Fibroblast of skin of right biceps (primary cell): ENCODE measurements at places on chromosomes 12 and 14.

GRCh38 chr12:76820888-76821482 lies 57.1 kb downstream of the ZDHHC17 start:
- DNase-seq, result peak; percentile 49

DNA sequence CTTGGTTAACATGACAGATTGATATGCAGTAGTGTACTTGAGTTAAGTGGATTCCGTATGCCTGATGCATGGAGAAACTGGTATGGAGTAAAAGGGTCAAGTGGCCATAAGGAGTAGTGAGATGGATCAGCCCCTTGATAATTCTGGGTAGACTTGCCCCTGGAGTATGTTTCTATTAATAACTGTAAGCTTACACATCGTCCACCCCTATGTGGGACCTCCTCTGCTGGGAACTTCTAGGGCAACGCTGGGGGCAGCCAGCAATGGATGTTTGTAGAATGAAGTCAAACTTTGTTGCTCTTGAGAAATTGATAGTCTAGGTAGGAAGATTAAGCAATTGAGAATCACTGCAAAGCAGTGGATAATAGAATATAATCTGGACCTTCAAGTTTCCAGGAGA lies 3.5 kb downstream of the C12orf75 start:
- DNase-seq, result peak; percentile 88

DNA sequence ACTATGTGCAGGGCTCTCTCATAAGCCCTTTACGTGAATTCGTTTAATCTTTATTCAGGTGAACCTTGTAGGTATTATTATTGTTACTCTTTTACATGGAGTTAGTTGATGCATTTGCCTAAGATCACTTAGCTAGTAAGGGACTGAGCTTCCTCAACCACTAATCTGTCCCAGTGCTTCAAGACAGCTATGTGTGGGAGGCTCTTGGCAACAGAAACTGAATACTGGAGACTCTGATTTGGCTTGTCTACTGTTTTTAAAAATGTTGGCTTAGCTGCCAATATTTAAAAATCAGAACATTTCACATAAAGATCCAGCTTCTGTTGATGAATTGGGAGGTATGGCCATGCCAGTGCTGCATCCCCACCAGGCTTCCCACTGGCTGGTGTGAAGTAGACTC lies 6.8 kb downstream of the KNTC1 start:
- no peak for DNase-seq

- peak; percentile 28 for DNase-seq
Observed at GRCh38 chr14:94738751-94739150, 31.2 kb downstream of the GSC start.

DNA sequence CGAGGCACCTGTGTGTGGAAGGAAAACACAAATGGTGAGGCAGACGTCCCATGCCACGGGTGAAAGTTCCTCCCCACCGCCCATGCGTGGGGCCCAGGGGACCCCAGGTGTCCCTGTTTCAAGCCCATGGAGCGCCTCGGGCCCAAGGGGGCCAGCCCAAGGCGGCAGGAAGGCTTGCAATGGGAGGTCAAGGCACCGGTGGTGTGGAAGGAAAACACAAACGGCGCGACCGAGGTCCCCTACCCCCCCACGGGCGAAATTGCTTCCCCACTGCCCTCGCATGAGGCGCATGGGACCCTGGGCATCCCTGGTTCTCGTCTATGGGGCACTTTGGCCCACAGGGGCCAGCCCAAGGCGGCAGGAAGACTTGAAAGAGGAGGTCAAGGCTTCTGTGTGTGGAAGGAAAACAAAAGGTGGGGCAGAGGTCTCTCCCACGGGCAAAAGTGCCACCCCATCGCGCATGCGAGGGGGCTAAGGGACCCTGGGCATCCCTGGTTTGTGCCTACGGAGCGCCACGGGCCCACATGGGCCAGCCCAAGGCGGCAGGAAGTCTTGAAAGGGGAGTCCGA lies 379.4 kb downstream of the ALG10 start:
- DNase-seq, result no peak

DNA sequence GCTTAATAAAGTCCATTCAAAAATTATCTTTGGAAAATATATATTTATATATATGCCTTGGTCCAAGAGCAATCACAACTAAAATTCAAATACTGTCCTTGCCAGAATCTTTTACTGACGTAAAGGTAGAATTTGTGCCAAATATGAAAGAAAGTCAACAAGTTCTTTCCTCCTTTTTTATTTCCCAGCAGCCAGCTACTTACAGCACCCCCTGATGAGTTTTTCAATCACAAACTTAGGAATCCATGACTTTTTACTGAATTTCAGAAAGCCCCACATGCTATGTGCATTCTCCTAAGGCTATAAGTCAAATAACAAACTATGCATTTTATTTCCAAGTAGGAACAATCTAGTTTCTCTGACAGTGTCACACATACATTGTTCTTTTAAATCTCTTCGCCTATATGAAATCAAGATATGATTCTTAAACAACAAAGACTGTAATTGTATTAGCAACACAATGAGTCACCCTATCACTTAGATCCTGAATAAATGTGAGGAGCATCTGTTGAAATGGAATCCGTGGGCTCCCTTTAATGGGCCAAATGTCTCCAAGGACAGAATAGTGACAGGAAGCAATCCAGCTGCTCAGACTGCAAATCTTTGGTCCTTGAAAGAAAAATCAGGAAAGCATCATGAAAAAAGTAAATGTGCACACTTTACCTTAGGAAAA lies 271.4 kb downstream of the DUSP6 start:
- peak; percentile 25 for DNase-seq

GRCh38 chr14:97571866-97572555 lies 774.8 kb downstream of the VRK1 start:
- no peak for DNase-seq

GRCh38 chr12:27564612-27565213 lies 40.7 kb downstream of the PPFIBP1 start:
- peak; percentile 40 for DNase-seq

GRCh38 chr12:1544996-1545700 lies 49.2 kb downstream of the FBXL14 start:
- peak; percentile 39 for DNase-seq

DNA sequence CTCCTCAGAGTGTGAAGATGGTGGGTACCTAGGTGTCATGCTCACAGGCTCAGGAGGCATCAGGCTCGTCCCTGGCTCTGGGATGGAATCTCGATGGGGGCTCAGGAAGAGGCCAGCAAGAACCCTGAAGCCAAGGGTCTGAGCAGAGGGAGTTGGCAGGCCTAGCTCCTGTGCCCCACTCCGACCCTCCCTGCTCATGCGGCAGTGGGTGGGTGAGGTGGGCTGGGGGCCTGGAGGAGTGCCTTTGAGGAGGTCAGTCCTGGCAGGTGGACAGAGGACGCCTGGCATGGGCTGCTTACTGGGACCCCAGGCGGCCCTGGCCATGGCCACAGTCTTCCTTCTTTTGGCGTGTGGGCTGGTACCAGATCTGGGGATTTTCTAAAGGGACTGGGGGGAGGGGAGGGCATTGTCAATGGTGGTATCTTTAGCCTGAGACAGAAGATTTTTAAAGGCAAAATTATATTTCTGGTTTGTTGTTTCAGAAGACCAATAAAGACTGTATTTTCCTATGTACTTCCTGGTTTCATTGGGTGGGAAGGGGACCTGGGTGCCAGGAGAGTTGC lies 16.0 kb downstream of the LRTM2 start:
- DNase-seq, result no peak

- DNase-seq, result peak; percentile 65
Observed at GRCh38 chr12:75694534-75695268, 183.3 kb upstream of the KRR1 start.

GRCh38 chr12:87807086-87807485 lies 222.1 kb downstream of the C12orf50 start:
- DNase-seq, result no peak

DNA sequence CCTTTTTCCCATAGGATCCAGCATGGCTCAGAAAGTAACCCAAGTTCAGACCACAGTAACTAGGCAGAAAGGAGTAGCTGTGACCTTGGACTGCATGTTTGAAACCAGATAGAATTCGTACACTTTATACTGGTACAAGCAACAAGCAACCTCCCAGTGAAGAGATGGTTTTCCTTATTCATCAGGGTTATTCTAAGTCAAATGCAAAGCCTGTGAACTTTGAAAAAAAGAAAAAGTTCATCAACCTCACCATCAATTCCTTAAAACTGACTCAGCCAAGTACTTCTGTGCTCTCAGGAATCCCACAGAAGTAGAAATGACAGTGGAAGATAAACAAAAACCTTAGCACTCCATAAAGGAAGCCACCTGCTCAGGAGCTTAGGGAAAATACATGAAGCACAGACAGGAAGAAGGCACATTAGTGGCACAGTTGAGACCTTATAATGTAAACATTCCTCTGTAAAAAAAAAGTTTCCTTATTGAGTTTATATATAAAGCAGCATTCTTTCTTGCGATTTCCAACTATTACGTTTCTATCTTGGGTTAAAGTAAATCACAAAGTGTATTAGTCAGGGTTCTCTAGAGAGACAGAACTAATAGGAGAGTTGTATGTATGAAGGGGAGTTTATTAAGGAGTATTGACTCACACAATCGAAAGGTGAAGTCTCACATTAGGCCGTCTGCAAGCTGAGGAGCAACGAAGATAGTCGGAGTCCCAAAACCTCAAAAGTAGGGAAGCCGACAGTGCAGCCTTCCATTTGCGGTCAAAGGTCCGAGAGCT lies 398.4 kb downstream of the DAD1 start:
- peak; percentile 75 for DNase-seq

- DNase-seq, result no peak
Observed at GRCh38 chr12:121048442-121048841, 9.4 kb upstream of the OASL start.

- DNase-seq, result no peak
Observed at GRCh38 chr12:673849-674248, 10.6 kb upstream of the NINJ2 start.

DNA sequence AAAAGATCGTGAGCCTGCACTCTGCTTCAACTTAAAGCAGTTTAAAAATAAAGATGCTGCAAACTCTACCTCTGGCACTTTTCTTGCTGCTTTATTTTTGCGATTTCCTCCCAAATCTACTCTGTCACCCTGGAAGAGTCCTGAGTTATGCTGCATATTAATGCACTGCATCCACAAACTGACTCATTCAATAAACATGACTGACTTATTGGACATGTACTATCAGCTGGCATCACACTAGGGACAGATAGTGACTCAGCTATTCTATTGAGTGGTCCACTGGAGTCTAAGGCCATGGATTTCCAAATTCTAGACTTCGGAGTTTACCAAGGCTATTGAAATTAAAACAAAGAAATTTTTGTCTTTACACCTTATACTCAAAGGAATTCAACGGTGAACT lies 90.7 kb upstream of the PTPRR start:
- peak; percentile 66 for DNase-seq

DNA sequence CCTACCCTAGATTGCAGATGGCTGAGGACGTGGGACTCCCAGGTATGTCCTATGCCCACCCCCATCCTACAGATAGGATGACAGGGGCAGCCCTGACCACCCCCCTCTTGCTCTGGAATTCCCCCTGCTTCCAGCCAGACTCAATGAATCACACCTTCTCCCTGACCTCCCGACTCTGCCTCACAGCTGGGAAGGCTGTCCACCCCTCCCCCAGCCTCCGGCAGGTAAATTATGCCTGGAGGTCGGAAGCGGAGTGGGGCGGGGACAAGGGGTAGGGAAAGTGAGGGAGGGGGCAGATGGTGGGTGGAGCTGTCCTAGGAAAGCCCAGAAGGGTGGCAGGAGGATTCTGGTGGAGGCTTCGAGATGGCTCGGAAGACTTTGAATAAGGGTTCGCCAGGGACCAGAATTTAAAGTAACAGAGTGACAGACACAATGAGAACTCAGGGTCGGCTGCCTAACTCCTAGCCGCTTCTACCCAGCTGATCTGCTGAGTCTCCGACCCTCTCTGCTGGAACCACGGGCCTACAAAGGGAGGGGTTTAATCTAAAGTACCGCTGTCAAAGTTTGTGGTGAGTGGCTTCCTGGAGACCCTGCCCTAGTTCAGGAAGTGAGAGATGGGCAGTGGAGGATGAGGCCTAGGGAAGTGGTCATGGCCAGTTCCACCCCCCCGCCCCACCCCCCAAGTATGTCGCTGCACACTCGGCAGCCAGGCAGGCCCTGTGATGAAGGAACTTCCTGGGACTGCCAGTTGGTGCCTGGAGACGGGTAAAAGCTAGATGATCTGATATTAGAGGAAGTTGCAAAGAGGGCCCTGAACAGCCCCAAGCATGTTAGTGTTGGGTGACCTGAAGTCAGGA lies 4.2 kb downstream of the PLEKHG3 start:
- DNase-seq, result peak; percentile 44
